CD4-positive, CD25-positive, alpha-beta regulatory T cell (primary cell): ENCODE measurements at places on chromosomes 3 and 15.

- DNase-seq, result no peak
Observed at GRCh38 chr15:48590723-48591122, 54.8 kb downstream of the FBN1 start.

DNA sequence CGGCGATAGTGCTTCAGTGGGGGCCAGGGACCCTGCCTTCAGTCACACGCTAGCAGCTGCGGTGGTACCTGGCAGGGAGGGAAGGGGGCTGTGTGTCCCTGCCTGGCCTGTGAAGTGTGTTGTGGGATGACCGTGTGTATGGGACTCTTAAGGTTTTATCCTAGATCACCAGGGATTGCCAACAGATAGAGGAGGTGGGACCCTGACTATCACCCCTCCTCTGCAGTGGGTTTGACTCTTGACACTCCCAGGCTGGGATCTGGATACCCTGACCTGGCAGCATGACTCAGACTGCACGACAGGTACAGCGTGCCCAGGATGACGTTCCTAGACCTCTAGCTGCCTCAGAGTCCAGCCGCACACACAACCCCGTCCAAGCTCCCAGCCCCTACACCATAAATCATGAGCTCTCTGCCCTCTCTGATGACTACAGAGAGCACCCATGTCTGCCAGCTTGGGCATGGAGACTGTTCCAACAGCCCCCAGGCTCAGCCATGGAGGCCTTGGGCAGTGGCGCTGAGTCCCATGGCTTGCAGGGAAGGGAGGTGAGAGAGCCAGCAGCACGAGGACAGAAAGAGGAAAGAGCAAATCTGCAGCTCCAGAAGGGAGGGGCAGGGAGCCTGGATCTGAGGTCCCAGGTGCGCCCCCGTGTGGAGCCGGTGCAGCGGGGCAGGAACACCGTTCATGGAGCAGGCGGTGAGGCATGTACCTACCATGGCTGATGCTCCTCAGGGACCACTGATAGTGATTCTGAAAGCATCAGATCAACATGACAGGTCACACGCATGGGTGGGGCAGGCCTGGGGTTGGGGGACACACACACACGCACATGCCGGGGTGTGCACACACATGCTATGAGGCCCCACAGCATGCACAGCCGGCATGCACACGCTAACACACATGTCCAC, 71.0 kb downstream of the ADAMTS7 start:
- DNase-seq, result peak; percentile 26

- no peak for DNase-seq
Observed at GRCh38 chr3:171860830-171861535, 17.8 kb downstream of the TMEM212 start.

DNA sequence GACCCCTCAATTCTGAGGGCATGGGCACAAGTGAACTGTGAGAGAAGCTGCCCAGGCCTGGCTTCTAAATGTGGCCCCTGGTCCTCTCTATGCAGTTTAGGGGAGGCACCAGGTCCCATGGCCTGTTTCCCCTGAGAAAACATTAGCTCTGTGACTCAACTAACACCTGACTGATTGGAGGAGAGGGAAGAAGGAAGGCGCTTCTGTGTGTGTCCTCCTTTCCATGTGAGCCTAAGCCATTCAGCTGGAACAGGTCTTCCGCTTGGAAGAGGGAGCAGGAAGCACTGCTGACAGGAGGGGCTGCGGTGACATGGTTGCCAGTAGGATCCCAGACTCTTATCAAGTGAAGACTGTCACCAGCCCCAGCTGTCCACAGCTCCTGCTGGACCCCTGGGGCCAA, 79.5 kb downstream of the MYLK start:
- DNase-seq, result no peak

DNA sequence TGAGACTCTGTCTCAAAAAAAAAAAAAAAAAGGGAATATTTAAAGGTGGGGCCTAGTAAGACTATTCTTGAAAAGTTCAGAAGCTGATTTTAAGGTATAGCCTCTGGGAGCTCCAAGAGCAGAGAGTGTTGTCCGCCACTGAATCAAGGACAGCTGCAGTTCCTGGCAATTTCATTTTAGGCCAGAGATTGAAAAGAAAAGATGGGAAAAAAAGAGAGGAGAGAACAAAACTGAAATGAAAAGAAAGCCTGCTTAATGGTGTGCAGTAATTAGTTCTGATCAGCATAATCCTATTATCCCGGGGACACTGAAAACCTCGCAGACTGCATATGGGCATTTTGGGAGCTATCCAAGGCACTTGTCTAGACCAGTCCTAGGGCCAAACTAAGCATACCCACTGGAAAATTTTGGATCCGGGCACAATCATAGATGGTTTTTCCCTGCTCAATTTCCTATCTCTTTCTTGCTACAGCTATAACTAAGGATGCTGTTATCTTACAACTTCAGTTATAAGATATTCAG, 43.2 kb downstream of the EHHADH start:
- DNase-seq, result no peak

DNA sequence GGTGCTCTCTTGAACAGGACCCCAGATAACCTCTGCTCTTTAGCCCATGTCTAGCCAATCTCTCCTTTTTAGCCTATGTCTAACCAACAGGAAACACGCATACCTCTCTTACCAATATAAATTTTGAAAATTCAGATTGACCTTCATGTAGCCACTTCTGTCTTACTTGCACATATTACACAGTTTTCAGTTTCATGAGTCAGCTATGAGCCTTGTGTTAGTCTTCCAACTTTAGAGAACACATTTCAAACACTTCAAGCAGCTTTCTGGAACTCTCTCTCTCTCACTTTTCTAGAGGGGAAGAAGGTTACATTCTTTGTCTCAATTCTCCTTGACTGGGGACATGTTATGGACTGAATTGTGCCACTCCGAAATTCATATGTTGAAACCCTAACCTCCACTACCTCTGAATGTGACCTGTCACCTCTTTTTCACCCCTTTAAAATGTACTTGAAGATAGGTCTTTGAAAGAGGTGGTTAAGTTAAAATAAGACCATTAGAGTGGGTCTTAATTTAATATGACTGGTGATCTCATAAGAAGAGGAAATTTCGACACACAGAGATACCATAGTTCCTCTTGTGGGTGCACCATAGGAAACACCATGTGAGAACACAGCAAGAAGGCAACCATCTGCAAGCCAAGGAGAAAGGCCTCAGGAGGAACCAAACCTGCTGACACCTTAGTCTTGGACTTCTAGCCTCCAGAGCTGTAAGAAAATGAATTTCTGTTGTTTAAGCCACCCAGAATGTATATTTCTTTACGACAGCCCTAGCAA, 480.3 kb upstream of the ALCAM start:
- no peak for DNase-seq

DNA sequence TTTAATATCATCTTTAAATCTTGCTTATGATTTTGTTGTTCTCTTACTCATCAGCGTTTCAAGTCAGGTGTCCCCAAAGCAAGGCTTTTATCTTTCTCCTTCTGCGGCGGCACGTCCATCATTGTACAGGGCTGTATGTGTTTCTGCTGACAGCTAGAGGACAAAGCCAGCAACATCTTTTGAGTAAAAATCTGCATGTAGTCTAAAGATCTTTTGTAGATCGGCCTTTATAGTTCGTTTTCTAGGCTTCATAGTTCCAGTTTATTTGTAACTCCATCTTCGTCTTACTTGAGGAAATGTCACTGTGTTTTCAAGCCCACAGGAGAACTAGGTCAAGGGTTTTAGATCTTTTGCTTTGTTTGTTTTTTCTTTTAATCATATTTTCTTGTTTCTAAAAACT, 211.4 kb upstream of the TOPAZ1 start:
- DNase-seq, result no peak

DNA sequence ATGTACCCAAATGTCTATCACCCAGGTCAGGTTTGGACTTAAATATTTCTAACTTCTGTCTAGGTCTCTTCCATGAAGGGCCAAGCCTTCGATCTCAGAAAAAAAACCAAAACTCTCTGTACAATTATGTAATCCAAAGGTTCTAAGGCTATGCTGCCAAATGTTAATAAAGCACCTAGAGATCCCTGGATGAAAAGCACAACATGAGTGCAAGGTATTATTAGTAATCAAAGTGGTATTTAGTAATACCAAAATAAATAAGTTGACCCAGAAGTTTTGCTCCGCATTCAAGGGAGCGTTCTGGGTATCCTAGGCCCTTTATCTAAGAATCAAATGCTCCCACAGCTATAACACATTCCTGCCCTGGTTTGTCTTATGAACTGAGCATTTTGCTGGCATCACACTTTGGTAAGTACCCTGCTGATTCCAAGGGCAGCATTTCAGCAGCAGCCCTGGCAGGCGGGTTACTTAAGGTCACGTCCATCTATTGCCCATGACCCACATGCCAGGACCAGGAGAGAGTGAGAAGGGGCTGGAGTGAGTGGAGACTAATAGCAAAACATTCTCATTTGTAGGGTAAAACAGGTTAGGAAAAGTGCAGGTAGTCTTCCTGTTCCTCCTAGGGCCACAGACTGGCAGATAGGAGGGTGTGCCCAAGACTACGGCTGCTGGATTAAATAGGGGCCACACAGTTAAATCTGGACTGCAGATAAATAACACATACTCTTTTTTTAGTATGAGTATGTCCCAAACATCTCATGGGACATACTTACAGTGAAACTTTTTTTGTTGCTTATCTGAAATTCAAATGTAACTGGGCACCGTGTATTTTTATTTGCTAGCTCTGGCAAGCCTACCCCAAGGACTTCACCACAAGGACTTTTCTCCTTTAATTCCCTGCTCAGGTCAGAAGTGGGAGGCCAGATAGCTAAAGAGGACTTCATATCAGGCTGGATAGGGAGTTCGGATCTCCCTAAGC, 76.0 kb upstream of the SNRK start:
- no peak for DNase-seq

DNA sequence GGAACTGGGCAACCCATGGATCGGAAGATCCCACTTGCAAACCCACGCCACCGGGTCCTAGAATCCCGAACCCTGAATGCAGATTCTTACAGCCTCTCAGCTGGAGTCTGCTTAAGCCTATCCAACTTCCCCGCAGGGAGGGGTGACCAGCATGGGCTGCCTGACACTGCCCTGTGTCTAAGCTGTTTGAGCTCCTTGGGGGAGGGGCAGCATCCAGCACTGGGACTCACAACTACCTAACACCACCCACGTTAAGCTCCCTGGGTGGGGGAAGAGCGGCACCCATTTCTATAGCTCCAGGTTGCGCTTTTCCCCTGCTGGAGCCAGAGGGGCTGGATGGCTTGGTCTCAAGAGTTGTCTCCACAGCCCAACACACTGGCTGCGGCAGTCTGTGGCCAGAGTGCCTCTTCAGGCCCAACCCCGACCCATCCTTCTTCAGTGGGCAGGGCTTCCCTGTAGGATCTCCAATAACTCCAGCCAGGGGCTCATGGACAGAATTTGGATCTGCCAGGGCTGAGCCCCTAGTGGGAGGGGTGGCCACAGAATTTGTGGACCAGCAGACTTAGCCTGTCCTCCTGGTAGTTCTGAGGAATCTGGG, 649.2 kb downstream of the TUSC7 start:
- DNase-seq, result no peak

DNA sequence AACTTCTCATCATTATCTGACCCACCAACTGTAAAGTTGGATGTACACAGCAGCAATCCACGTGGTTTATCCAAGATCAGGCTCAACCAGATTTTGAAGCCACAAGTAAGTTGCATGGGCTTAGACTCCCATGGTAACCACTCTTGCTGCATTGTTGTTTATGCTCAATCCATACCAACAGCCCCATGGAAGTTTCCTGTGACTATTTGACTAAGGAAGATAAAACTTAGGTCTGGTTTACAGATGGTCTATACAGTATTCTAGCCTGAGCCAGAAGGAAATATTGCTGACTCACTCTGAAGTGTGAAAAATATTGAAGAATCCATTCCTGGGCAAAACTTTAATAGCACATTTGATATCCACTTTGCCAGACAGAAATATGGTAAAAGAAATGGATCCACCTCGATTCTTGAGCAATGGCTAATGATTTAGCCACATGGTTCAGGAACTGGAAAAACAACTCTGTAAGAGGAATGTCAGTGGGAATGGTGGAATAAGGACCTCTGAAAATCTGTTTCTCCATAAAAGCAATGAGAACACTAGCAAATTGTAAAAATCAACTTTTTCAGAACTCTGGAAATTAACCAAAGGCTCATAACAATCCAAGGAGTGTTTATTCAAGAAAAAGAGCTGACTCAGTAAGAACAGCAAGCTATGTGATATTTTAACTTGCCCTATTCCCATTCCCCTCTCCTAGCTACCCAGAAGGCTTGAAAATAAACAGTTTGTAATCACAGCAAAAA, 162.9 kb upstream of the STT3B start:
- DNase-seq, result no peak

DNA sequence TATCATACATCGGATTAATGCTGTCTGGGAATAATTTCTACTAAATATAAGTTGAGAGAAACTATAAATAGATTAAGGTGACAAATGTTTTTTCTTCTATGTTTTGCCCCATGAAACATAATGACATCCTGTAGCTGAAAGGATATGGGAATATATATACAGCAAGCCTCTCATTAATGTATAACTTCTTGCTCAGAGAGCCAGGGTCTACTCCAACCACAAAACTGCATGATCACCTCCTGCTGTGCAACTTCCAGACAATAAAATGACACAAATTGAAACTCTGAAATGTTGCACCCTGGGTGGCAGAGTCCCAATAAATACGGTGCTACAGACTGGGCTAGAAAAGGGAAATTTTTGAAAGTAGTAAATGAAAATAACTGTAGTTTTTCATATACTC, 571.9 kb upstream of the CBLB start:
- no peak for DNase-seq

- DNase-seq, result no peak
Observed at GRCh38 chr15:58779554-58779953, 8.5 kb downstream of the MINDY2 start.
